ENCODE measurements at places on chromosomes 1 and 21.

- no peak for DNase-seq
Observed at GRCh38 chr1:244445320-244446181, 6.2 kb downstream of the ADSS2 start.

- no peak for DNase-seq
Observed at GRCh38 chr1:14941864-14942263, 211.7 kb upstream of the TMEM51 start.

GRCh38 chr1:228107636-228108035, 1.5 kb downstream of the MRPL55 start:
- no peak for DNase-seq

GRCh38 chr1:34842073-34842472, 17.5 kb downstream of the SMIM12 start:
- no peak for DNase-seq

DNA sequence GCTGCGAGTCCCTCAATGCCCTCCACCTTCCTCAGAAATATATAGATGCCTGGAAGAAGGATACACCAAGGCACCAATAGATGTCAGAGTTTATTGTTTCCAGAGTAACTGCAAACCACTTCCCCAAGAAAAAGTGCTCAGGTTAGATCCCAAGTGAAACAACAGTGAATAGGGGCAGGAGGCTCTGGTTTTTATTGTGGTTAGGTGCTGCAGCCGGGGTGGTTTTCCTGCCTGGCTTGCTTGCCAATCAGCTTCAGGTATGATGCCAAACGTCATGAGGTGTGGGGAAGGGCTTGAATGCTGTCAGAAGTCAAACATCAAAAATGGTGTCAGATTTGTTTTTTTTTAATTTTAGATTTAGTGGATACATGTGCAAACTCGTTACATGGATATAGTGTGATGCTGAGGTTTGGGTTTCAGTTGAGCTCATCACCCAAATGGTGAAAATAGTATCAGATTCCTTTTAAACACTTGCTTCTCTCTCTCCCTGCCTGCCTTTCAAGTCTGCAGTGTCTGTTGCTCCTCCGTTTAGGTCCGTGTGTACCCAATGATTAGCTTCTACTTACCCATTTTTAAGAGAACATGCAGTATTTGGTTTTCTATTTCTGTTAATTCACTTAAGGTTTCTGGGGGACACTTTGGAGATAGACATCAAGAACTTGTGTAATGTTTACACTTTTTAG, 1317.0 kb downstream of the MRPL39 start:
- peak; percentile 6 for DNase-seq
